ENCODE measurements at places on chromosomes 16 and 17.

GRCh38 chr16:85570213-85570734 is 42.8 kb upstream of the GSE1 start:
- no peak for DNase-seq

- DNase-seq = peak; percentile 67
These were observed at the start of gene C16orf74 for GRCh38 chr16:85750827-85751697. C16orf74 (minus strand) TSS chr16:85751096; CDS start chr16:85735217, 15,879 bp downstream.

DNA sequence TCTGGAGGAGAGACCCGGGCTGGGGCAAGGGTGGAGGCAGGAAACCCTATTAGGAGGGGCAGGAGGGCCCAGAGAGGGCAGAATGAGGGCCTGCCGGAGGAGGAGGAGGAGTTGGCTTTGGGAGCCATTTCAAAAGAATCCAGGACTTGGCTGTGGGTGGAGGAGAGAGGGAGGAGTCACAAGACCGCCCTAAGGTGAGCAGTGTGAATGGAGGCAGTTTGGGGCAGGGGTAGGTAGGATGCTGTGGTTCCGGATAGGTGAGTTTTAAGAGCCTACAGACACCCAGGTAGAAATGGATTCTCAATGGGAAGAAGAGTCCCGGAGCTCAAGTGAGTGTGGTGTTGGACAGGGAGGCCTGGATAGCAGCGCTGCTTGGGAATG is 80.3 kb downstream of the ARHGAP23 start:
- no peak for DNase-seq

GRCh38 chr17:46817151-46817900 is 1.2 kb downstream of the WNT3 start:
- no peak for DNase-seq

- DNase-seq = peak; percentile 68
These were observed 3.4 kb upstream of the MTSS2 start for GRCh38 chr16:70689035-70689969.

DNA sequence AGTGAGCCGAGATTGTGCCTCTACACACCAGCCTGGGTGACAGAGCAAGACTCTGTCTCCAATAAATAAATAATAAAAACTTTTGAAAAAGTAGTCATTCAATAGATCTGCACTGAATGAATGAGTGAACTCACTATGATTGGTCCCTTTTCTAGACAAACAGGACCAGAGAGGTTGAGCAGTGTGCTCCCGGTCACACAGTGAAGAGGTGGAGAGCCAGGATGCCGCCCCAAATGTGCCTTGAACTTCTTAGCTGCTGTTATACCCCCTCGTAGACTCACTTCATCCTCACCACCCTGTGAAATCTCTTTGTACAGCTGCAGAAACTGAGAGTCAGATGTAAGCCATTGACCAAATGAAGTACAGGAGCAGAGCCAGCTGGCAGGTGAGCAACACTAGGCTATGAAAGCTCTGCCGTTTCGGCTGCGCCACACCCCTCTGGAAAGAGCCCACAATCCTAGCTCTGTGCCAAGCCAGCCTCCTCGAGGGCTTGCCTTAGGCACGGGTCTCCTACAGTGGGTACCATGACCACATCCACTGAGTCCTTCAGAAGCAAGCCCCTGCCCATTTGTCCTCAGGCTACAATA is 7.8 kb upstream of the KIAA0513 start:
- no peak for DNase-seq

All from hematopoietic multipotent progenitor cell treated with erythropoietin and hydrocortisone succinate and interleukin-3 and kit ligand, for 6 days (in vitro differentiated cells).